Astrocyte of the cerebellum (primary cell): ENCODE measurements at places on chromosomes 1 and 21.

DNA sequence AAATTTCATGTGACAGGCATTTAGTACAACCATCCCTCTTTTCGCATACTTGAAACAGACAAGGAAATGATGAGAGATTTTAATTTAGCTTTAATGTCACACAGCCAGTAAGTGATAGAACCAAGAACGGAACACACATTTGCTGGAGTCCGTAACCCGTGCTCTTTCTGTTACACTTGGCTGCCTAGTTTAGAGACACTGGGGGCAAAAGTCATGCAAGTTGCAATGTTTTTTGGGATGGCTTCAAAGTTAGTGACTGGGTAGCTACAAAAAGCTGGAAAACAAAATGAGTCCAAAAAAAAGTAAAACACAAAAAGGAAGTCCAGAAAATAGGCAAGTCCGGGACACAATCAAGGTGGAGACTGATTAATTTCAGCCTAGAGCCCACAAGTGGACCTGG is 5.9 kb downstream of the NID1 start:
- no peak for DNase-seq

DNA sequence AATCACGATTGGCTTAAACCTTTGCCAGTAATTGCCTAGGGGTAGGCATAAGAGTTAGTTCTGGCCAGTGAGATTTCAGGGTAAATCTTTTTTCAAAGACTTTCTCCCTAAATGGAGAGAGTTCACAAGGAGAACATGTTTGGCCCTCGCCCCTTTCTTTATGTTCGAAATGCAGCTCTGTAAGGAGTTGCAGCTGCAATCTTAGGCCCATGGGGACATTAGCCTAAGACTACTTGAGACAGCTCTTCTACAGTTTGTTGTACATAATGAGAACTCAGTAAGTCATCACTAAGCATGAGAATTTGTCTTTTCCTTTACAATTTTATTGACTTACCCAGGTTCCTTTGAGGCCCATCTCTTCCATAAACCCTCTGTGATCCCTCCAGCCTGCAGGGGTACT is 40.4 kb upstream of the GADD45A start:
- DNase-seq, result no peak

GRCh38 chr1:227043755-227044154 is 103.7 kb downstream of the COQ8A start:
- DNase-seq, result no peak

DNA sequence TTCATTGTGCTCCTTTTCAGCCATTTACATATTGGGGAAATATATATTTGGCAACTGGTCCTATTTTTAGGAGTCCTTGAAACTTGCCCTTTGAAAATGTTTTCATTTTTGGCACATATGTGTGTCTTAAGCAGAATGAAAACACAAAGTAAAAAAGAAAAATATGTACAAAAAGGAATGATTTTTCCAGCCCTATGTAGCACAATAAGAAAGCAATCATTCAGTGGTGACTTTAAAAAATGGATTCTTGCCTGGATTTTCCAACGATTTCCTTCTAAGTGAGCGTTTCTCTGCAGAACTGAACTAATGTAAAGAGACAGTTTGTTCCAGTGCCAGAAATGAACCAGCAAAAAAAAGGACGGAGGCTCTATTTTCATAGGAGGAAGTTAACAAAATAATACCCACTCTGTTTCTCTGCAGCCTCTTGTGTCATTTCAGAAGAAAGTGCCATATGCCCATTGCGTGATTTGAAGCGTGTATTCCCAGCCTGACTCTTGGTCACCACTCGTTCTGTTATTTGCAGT is 340.1 kb downstream of the SETD4 start:
- no peak for DNase-seq

DNA sequence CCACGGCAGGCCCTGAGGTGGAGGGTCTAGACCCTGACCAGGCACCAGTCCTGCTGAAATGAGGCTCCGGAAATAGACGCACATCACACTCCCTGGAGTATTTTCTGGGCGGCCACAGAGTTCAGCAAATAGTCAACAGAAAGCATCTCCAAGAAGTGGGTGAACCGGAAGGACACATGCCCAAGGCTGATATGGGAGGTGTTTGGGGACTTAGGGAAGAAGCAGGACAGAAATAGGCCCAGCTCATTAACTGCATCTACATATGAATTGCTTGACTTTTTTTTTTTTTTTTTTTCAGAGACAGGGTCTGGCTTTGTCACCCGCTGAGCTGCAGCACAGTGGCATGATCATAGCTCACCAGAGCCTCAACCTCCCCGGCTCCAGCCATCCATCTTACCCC is 36.5 kb upstream of the GPR157 start:
- no peak for DNase-seq
